Fibroblast of the aortic adventitia (primary cell): ENCODE measurements at places on chromosomes 12 and 14. TPM values are rescaled to one million over a fixed set of nuclear protein-coding genes. Genes with fewer than 3 reads are reported as not detected.

ZNF384 gene
- 17.7 and 29.5 TPM in 2 replicates for total RNA-seq

TMEM229B gene
- 0.81 and 1.8 TPM in 2 replicates for total RNA-seq

KRAS gene
- 9.2 and 18.6 TPM in 2 replicates for total RNA-seq

TSFM gene
- 16.2 and 19.9 TPM in 2 replicates for total RNA-seq

HECTD4 gene
- 14.1 and 22.1 TPM in 2 replicates for total RNA-seq

ANP32D gene
- total RNA-seq, result 1.1 TPM in 1 of 2 replicates, not detected in the other

ERP27 gene
- 0.18 TPM in 1 of 2 replicates, not detected in the other for total RNA-seq

HOXC13 gene
- total RNA-seq, result not detected in 2 replicates

KRT75 gene
- total RNA-seq, result not detected in 2 replicates

C14orf39 gene
- total RNA-seq, result 0.18 and 0.41 TPM in 2 replicates

C12orf50 gene
- total RNA-seq, result not detected in 2 replicates

KRT72 gene
- not detected in 2 replicates for total RNA-seq

TGFB3 gene
- 9.9 and 15.2 TPM in 2 replicates for total RNA-seq

CLEC4A gene
- total RNA-seq, result 0.45 TPM in 1 of 2 replicates, not detected in the other

GSC gene
- total RNA-seq, result 2.1 and 2.5 TPM in 2 replicates

ADAM21 gene
- total RNA-seq, result 0.18 and 0.25 TPM in 2 replicates

CLEC2A gene
- total RNA-seq, result not detected in 2 replicates

PROX2 gene
- not detected in 2 replicates for total RNA-seq

TMEM253 gene
- total RNA-seq, result 0.27 TPM in 1 of 2 replicates, not detected in the other

ETV6 gene
- total RNA-seq, result 6.1 and 14.7 TPM in 2 replicates

TAS2R10 gene
- 2.3 TPM in 1 of 2 replicates, not detected in the other for total RNA-seq

PPP1R36 gene
- 0.18 TPM in 1 of 2 replicates, not detected in the other for total RNA-seq

TAS2R8 gene
- total RNA-seq, result 0.45 TPM in 1 of 2 replicates, not detected in the other

KRT2 gene
- not detected in 2 replicates for total RNA-seq

BATF gene
- not detected in 2 replicates for total RNA-seq

KLHDC1 gene
- 4.9 and 12.8 TPM in 2 replicates for total RNA-seq

COX8C gene
- not detected in 2 replicates for total RNA-seq

ACOT6 gene
- total RNA-seq, result not detected in 2 replicates

ACVRL1 gene
- total RNA-seq, result 50.3 and 56.5 TPM in 2 replicates

CCDC91 gene
- total RNA-seq, result 37.4 and 65.5 TPM in 2 replicates
